Urinary bladder (tissue), 4 donors: ENCODE measurements at places on chromosomes 3 and 15.

GRCh38 chr3:169505577-169506230, 157.8 kb downstream of the MECOM start:
- DNase-seq: no peak

- DNase-seq: peak; percentile 90
These were observed at the start of the genes LRRC49 and THAP10 for GRCh38 chr15:70892002-70892911. TSS of gene LRRC49 (plus strand) at chr15:70892826. CDS start at chr15:70892895, 69 bp downstream. TSS of gene THAP10 (minus strand) at chr15:70892433. CDS start at chr15:70892272, 161 bp downstream.

DNA sequence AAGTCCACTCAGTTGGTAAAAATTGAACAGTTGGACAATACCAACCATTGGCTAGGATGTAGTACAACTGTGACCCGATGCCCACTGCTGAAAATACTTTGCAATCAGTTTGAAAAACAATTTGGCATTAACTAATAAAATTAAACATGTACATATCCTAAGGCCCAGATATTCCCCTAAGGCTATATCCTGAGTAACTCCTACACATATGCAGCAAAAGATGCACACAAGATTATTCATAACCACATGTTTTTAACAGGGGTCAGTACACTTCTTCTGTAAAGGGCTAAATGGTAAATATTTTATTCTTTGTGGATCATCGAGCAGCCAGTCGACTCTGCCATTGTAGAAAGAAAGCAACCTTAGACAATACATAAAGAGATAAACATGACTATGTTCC, 116.3 kb downstream of the MEX3B start:
- no peak for DNase-seq

DNA sequence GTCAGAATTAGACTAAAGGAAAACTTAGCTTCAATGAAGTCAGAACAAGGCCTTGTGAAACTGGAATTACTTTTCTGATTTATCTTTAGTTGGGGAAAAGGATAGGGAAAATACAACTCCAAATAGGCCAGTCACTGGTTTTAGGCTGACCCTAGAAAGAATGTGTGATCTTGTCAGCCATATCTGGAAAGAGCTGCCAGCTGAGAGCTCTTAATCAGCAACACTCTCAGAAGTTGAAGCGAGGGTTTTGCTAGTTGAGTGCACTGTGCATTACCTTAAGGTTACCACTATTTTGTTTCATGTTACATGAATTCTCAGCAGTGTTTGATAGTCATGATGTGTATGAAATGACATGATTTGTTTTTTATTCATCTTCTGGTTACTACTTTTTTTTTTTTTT, 905.3 kb upstream of the ALCAM start:
- DNase-seq: no peak

GRCh38 chr15:65783872-65784271, 8.2 kb downstream of the DENND4A start:
- DNase-seq: no peak
